ENCODE measurements at places on chromosomes 6 and 20.

DNA sequence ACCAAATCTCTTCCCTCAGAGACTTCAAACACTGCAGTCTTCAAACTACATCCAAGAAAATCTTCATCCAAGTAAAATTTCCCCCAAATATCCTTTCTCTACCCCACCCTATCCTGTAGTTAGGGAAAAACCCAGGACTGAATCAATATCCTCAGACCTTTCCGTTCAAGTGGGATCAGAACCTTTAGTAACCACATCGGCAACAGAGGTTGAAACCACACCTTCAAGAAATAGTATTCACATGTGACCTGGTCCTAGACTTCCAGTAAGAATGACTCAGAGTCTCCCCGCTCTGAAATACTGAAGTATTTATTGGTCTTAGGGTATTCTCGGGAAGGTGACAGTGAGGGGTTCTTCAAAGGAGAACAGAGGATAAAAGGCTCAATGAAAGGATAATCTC lies 8.7 kb downstream of the HLA-DPA1 start:
- DNase-seq, result no peak

DNA sequence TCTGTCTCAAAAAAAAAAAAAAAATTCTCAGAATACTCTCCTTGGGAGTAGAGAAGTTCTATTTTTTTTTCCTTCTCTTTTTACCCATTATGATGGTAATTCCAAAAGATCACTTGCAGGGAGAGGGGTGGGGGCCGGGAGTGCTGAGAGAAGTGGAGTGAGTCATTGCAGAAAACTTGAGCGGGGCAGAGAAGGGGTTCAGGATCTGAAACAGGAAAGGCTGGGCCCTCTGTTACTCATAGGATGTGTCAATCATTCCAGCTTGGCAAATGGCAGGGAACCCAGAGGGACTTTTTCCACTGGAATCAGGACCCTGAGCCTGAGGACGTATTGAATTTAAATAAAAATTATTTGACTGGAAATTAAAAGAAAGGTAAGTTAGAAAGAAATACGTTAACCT lies 111.4 kb upstream of the ARMC2 start:
- DNase-seq, result no peak

DNA sequence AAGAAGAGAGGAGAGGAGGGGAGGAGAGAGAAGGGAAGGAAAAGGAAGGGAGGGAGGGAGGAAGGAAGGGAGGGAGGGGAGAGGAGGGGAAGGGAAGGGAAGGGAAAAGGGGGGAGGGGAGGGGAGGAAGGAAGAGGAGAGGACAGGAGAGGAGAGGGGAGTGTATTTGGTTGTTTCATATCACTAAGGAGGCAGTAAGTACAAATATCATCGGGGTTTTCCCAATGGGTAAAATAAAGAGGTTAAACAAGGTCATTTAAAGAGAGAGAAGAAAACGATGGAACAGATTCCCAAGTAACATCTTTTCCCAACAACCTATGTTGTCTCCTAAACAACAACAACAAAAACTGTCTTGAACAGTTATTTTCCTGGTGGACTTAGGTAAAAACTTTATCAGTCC lies 43.6 kb downstream of the MBOAT1 start:
- DNase-seq, result no peak

DNA sequence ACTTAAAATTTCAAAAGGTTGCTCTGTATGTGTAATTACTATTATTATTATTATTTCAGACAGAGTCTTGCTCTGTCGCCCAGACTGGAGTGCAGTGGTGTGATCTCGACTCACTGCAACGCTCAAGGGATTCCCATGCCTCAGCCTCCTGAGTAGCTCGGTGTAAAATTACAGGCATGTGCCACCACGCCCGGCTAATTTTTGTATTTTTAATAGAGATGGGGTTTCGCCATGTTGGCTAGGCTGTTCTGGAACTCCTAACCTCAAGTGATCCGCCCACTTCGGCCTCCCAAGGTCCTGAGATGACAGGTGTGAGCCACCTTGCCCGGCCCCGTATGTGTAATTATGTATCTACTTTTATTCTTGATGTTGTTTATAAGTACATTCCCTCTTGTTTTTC lies 65.3 kb upstream of the ZNF217 start:
- DNase-seq, result no peak

DNA sequence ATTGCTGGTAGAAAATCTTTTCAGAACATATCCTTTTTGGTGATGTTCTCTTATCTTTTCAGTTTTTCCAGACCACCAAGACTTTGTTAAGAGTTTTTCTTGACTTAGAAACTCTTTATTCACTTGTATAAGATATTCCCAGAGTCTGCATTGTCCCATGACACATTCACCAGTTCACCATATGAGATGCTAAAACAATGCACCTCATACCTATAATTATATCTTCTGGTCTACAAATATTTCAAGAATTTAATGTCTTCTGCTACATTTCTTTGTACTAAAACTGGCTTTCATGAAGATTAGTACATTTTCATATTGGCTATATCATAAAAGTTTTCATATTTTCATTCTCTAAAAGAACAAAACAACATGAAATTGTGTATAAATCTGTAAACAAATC lies 111.3 kb downstream of the ADGRG6 start:
- no peak for DNase-seq
